ENCODE measurements at places on chromosomes 1 and 21. TPM values are rescaled to one million over a fixed set of nuclear protein-coding genes. Genes with fewer than 3 reads are reported as not detected.

The MMP23B gene
- 1.6 TPM for total RNA-seq

The RAB7B gene
- total RNA-seq = 9.0 TPM

The RGS5 gene
- 3.7 TPM for total RNA-seq

DNA sequence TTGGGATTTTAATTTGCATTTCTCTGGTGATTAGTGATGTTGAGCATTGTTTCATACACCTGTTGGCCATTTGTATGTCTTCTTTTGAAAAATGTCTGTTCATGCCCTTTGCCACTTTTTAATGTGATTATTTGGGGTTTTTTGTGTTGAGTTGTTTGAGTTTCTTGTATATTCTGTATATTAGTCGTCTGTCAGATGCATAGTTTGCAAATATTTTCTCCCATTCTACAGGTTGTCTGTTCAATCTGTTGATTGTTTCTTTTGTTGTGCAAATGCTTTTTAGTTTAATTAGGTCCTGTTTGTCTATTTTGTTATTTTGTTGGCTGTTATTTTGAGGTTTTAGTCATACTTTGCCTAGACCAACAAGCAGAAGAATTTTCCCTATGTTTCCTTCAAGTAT is 164.0 kb upstream of the CXADR start:
- no peak for DNase-seq

DNA sequence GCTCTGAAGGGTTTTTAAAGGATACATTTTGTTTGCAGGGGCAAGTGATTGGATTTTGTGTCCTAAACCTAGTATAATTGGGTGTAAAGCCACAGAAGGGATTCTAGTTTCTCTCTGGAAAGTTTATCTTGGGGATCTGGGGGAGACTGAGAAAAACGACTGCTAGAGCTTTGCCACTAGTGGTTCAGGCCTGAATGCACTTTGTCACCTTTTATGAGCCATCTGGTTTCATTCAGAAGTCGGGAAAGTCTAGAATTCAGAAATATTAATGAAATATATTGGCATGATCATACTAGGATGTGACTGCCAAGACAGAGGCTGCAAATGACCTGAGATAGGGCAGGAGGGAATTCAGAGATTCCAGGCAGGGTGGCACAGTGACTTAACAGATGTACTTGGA is 111.5 kb upstream of the KCNK2 start:
- no peak for DNase-seq

- no peak for DNase-seq
Observed at GRCh38 chr1:165411396-165411795, 33.5 kb downstream of the RXRG start.

DNA sequence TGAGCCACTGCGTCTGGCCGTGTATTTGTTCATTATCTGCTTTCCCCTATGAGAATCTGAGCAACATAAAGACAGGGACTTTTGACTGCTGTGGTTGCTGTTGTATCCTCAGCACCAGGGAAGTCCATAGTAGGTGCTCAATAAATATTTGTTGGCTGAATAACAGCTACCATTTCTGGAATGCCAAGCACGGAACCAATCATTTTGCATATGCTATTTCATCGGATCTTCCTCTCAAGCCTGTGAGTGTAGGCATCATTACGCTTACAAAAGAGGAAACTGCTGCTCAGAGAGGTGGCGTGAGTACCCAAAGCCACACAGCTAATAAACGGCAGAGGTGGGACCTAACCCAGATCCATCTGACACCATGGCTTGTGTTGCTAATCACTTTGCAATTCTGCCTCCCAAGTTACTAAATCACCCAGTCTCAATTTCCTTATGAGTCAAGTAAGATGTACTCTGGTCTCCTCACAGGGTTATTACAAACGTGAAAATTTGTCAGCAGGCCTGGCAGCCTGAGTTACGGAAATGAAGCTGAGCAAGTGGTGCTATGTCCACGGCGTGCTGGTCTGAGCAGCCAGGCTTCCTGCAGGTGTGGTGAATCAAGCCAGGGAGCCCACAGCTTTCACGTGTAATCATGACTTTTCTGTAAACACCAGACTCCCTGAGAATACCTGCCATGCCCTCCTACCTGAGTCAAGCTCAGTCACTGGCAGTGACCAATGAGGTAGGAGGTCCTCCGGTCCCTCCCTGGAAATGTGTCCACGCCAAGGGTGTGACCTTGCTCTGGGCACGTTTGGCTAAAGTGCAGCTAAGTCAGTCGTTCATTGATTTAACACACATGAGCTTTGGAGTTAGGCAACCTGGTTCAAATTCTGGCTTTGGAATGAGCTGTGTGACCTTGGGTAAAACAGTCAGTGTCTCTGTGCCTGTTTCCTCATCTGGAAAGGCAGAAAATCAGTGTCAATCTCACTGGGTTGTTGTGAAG is 4.8 kb upstream of the RHCE start:
- no peak for DNase-seq

DNA sequence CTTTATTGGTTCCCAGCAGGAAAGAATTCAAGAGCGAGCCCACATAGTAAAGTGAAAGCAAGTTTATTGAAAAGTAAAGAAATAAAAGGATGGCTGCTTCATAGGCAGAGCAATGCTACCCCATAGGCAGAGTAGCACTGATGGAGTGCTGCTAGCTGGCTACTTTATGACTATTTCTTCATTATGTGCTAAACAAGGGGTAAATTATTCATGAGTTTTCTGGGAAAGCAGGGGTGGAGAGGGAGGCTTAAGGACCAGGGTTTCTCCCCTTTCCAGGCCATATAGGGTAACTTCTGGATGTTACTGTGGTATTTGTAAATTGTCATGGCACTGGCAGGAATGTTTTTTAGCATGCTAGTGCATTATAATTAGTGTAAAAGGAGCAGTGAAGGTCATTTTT is 1271.4 kb downstream of the KCNT2 start:
- no peak for DNase-seq

- no peak for DNase-seq
Observed at GRCh38 chr1:89682611-89683010, 49.7 kb downstream of the LRRC8C start.

GRCh38 chr1:116514708-116515525 is 55.9 kb downstream of the CD58 start:
- DNase-seq = no peak
